ENCODE measurements at places on chromosomes 12 and 14. TPM values are rescaled to one million over a fixed set of nuclear protein-coding genes. Genes with fewer than 3 reads are reported as not detected.

DNA sequence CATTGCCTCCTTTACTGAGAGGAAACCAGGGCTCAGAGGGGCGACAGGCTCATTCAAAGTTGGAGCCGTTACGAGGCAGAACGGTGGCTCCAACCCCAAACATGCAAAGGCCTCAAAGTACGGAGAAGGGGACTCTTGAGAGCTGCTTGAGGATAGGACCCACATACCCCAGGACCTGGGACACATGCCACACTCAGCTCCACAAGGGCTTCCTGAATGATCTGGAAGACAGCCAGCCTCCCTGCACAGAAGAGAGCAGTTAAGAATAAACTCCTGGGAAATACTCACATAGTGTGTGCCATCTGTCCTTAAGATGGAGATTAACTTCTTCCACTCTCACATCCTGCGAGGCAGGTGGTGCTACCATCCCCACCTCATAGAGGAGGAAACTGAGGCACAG lies 26.6 kb upstream of the NXPH4 start:
- no peak for DNase-seq

- no peak for DNase-seq
Measured at GRCh38 chr14:42710071-42710470, 1103.4 kb downstream of the LRFN5 start.

DNA sequence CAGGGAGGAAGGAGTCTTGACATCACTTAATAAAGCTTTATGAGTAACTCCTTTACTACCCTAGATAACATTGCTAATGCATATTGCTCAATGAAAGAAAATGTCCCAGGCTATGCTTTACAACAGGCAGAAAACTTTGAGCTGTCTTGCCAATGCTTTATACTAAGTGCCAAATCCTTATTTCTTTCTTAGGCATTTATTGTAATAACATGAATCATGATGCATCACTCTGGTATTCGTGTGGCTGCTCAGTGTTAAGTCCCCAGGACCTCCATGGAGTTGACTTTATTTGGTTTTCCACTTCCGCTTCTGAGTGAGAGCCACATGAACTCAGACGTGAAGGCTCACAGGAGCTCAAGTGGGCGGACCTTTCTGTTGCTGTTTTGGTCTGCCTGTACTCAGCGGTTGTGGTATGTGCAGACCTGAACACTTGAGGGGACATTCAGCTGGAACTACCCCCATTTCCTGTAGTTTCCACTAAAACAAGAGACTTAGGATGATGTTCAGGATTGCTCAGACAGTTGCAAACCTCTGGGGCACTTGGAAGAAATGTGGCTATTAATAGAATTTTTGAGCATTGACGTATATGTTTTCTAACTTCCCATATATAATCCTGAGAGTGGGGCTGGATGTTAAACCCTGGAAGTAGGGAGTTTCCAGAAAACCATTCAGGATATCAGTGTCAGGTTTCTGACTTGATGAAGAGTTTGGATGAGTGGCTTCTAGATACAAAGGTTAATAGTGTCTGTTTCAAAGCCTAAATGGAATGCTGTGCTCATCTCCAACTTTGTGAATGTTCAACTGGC lies 258.6 kb downstream of the MSRB3 start:
- no peak for DNase-seq

DNA sequence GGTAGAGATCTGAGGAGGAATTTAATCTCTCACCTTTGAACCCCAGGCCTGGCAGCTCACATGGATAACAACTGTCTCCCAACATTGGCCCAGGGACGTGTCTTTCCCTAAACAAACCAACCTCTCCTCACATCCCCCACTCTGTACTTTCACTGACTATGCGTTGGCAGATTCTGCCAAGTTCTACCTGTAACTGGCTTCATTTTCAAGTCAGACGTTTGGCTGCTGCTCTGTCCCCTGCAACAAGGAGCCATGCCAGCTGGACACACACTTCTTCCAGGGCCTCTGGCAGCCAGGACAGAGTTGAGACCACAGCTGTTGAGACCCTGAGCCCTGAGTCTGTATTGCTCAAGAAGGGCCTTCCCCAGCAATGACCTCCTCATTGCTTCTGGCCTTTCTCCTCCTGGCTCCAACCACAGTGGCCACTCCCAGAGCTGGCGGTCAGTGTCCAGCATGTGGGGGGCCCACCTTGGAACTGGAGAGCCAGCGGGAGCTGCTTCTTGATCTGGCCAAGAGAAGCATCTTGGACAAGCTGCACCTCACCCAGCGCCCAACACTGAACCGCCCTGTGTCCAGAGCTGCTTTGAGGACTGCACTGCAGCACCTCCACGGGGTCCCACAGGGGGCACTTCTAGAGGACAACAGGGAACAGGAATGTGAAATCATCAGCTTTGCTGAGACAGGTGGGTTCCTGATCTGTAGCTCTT lies at the start of gene INHBC:
Gene INHBC, plus strand, starts transcription at position 268 of the 707 bp plus-strand sequence. Its CDS starts 103 bp downstream, at position 371.
- no peak for DNase-seq

DNA sequence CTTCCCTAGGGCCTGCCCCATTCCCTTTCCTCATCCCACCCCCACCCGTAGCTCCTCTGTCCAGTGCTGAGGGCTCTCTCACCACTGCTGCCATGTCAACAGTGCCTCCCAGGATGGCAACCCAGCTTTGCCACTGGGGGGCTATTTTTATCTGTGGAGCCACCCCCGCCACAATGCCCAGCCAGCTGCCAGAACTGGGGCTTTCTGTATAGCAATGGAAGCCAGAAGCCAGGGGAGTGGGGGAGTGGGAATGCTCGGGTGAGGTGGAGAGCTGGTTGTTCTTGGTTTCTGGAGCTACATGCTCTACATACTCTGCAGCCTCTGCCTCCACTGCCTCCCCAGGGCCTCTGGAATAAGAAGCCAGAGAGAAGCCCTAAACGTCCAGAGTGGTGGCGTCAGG lies 8.9 kb downstream of the PDE1B start:
- no peak for DNase-seq

DNA sequence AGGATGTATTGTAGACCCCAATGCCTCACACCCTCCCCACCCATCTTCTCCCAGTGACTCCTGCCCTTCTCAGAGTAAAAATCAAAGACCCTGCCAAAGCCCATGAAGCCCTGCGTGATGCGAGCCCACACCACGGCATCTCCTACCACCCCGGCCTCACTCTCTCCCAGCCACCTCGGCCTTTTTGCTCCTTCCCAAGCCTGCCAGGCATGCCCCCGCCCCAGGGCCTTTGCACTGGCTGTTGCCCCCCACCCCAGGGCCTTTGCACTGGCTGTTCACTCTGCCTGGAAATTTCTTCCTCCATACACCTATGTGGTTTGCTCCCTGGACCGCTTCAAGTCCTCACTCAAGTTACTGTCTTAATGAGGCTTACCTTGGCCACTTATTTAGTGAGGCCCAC lies 5.0 kb upstream of the CHGA start:
- no peak for DNase-seq

DNA sequence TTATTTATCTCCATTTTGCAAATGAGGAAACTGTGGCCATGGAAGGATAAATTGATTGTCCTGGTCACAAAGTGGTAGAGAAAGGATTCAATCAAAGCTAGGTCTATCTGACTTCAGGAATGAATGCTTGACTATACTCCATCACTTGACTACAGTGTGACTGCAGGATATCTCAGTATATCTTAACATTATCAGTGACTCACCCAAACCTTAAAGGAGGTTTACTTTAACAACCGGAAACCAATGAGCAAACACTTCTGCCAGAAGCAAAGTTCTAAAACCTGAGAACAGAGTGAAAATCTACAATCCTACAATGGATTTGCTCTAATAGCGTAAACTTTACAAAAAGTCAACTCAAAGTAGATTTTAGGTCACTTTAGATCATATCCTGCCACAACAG lies 277.0 kb downstream of the CEP128 start:
- no peak for DNase-seq

DNA sequence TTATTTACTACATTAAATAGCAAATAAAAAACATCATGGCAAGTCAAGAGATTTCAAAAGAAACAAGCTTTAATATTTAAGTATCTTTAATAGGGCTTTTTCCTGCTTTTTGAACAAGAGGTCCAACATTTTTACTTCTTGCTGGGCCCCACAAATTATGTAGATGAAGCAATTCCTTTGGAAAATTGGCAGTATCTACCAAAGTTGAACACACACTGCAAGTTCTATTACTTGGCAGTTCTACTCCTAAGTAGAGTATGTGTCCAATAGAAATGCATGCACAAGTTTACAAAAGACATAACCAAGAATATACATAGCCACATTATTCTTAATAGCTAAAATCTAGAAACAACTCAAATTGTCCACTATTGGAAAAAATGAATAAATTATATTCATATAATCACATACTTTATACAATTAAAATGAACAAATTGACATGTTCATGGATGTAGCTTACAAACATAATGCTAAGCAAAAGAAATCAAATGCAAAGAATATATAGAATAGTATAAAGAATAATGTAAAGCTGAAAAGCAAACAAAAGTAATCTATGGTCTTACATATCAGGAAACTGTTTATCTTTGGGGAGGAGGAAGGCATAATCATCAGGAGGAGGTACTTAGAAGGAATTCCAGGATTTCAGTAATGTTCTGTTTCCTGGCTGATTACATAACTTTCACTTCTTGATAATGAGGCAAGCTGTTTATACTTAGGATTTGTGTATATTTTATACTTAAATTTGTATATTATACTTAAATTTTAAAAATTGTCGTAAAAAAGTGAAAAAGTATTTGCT lies 6.5 kb upstream of the TMBIM4 start:
- no peak for DNase-seq

DNA sequence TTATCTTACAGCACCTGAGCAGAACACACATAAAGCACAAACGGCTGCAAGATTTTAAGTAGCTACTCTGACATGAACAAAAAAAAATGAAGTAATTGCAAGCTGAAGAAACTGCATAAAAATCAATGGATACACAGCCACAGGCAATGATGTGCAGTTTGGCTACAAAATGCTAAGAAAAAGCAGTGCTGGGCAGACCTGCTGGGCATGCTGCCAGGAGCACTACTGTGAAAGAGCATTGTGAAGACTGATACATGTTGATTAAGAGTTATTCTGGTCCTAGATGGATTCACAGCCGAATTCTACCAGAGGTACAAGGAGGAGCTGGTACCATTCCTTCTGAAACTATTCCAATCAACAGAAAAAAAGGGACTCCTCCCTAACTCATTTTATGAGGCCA lies 20.1 kb upstream of the RTN1 start:
- no peak for DNase-seq

DNA sequence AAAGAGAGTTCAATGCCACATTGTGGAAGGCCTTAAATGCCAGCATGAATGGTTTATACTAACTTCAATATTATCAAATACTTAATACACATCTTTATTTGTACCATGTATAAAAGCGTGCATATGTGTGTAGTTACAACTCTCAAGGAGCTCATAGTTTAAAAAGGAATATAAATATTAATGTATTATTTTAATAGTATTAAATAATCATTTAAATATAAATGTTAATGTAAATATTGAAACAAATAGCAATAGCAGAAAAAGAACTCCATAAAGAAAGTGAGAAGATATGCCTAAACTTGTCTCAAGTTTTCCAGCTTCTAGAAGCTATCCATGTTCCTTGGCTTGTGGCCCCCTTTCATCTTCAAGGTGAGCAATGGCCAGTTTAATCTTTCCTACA lies 182.0 kb downstream of the FOXA1 start:
- DNase-seq = no peak

GRCh38 chr14:61750708-61751474 lies 11.3 kb upstream of the SNAPC1 start:
- peak; percentile 50 for DNase-seq

- DNase-seq = no peak
Measured at GRCh38 chr14:81400202-81400678, at the start of gene STON2. Gene STON2 (minus strand): TSS chr14:81400324. CDS start chr14:81398382, 1,942 bp downstream.

DNA sequence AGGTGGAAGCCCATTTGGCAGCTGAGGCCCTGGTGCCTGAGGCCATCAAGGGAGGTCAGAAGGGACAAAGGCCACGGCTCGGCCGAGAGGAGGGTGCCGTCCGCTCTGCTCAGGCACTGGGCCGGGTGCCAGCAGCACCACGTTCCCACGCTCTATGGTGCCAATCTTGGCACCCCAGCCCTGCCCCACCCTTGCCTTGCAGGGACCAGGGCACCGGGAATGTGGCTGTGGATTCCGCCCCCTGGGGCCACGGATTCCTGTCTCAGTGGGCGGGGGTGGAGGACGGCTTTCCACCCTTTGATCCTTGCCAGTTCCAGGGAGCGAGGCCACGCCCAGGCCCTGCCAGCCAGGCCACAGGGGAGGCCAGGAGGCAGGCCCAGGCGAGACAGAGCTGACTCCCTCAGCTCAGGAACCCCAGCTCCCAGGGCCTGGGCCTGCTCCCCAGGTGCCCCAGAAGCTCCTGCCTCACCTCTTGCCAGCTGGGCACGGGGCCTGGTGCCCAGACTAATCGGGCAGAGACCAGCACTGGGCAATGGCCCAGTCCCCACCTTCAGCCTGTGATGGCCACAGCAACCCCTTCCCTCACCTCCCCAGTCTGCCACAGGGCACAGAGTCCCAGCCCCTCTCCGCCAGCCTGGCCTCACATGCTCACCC lies 26.4 kb upstream of the GPR132 start:
- DNase-seq = no peak

DNA sequence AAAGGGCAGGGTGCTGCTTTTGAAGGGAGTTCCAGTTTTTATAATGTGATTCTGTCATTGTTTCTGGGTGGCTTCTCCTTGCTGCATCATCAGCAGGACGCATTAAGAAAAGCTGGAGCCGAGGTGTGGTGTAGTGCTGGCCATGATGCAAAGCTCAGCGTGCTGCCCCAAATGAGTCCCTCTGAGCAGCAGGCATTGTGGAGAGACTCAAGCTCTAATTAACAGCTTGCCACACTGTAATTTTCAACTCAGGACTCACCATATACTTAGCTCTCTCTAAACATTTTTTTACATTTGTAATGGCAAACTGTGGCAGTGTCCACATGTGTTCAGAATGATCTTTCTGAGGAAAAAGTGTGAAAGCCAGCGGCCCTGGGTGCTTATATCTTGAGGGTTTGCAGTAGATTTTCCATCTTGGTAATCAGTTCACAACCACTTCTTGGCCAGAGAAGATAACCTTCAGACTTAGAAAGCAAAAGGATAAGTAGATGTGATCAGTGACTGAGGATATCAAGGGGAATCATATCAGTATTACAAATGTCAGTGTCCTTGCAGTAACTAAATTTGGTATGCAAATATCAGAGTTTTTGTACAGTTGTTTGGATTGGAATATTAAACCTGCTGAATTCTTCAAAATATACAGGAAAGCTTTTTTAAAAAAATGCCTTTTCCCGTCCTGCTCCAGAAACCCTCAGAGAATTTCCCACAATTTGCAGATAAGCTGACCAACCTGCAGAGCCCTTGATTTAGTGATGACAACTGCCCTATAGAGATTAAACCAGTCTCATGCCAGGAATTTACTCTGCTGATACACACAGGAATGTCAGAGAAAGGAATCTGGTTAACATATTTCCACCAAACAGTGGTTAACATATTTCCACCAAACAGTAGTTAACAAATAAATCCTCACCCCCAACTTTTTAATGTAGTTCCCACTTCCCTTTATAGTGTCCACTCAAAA lies 63.6 kb downstream of the DAAM1 start:
- DNase-seq = no peak

- DNase-seq = no peak
Measured at GRCh38 chr12:64821116-64821630, 3.3 kb upstream of the TBC1D30 start.

Gene GLT1D1
- 10.4 TPM for total RNA-seq

Gene DLGAP5
- not detected for total RNA-seq

Gene IL23A
- not detected for total RNA-seq

Gene SYCP3
- total RNA-seq = 0.36 TPM

Gene SCNN1A
- 18.1 TPM for total RNA-seq

Gene FOS
- total RNA-seq = 2,479 TPM

Gene WASHC3
- total RNA-seq = 44.7 TPM
